ENCODE measurements at places on chromosomes 5 and 9. TPM values are rescaled to one million over a fixed set of nuclear protein-coding genes. Genes with fewer than 3 reads are reported as not detected.

- H3K4me1 ChIP-seq: no peaks in the 10 kb centered on the region
- no peak overlapping the region for H3K4me3 ChIP-seq
- H3K27me3 ChIP-seq: no peaks in the 10 kb centered on the region
- no peaks in the 10 kb centered on the region for H3K36me3 ChIP-seq
Measured at GRCh38 chr5:73112359-73112758, 8.0 kb upstream of the TMEM171 start.

GRCh38 chr9:111730937-111731567 lies 63.7 kb downstream of the SHOC1 start:
- H3K27ac ChIP-seq: no peak overlapping the region
- H3K36me3 ChIP-seq: no peaks in the 10 kb centered on the region
- peak; percentile 93 for DNase-seq
- H3K4me3 ChIP-seq: no peak overlapping the region

- H3K4me3 ChIP-seq: no peak overlapping the region
- peaks cover 51% of the 10 kb centered on the region for H3K36me3 ChIP-seq
- H3K4me1 ChIP-seq: no peaks in the 10 kb centered on the region
- H3K27me3 ChIP-seq: no peaks in the 10 kb centered on the region
- no peak overlapping the region for H3K27ac ChIP-seq
Measured at GRCh38 chr9:128168731-128169308, 8.8 kb downstream of the BBLN start.

DNA sequence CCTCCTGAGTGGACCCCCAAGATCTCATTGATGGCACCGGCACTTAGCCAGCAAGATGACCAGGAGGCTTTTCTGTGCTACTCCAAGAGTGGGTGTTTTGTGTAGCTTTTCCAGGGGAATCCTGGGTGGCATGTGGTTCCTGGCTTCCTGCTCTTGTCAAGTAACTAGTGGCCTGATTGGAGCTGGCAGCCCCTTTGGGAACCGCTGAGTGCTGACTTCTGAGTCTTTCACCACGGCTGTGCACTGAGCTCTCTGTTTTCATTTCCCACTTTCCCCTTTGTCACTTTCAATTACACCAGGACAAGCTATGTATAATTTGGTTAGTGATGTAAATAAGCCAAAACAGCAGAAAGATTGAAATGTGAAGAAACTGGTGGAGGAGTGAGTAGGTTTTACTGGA lies 255.4 kb downstream of the GOLPH3 start:
- no peaks in the 10 kb centered on the region for H3K36me3 ChIP-seq
- H3K27ac ChIP-seq: no peak overlapping the region
- peaks cover under 1% of the 10 kb centered on the region for H3K4me1 ChIP-seq
- H3K4me3 ChIP-seq: no peak overlapping the region
- no peak for DNase-seq
- no peaks in the 10 kb centered on the region for H3K27me3 ChIP-seq

- H3K4me1 ChIP-seq: no peaks in the 10 kb centered on the region
- H3K27ac ChIP-seq: no peak overlapping the region
- H3K4me3 ChIP-seq: no peak overlapping the region
Measured at GRCh38 chr5:76495870-76496269, 92.8 kb downstream of the IQGAP2 start.

GRCh38 chr5:155943516-155944407 lies 383.2 kb upstream of the SGCD start:
- no peaks in the 10 kb centered on the region for H3K36me3 ChIP-seq
- DNase-seq: peak; percentile 58
- no peak overlapping the region for H3K27ac ChIP-seq
- no peaks in the 10 kb centered on the region for H3K4me1 ChIP-seq
- H3K27me3 ChIP-seq: no peaks in the 10 kb centered on the region

DNA sequence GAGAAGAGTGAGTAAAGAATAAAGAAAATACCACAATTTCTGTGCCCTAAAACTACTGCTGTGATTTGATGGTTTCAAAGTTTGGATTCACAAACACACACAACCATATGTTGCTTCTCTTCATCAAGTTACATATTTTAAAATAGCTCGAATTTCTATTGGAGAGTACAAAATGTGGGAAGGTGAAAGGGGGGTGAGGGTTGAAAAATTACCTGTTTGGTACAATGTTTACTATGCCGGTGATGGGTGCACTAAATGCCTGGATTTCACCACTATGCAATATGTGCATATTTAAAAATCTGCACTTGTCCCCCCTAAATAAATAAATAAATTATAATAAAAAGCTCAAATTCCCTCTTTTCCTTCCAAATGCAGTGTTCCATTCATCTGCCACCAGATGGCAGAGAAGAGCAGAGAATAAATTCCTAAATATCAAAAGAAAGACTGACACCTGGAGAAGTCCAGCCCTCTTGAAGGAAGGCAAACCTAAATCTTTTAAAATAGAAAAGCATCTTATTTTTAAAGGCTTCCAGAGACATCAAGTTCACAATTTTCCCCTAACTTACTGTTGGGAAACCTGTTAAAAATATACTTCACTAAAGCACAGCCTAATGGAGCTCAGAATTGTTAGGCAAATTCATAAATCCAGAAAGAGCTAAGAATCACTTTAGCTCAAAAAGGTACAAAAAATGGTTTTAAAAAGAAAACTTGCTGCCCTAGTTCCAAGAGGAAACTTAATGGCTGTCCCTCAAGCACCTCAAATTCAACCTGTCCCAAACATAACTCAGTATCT lies 24.8 kb upstream of the HNRNPA0 start:
- H3K27me3 ChIP-seq: no peaks in the 10 kb centered on the region
- H3K4me3 ChIP-seq: no peak overlapping the region
- H3K27ac ChIP-seq: no peak overlapping the region
- no peaks in the 10 kb centered on the region for H3K4me1 ChIP-seq
- peak; percentile 69 for DNase-seq

DNA sequence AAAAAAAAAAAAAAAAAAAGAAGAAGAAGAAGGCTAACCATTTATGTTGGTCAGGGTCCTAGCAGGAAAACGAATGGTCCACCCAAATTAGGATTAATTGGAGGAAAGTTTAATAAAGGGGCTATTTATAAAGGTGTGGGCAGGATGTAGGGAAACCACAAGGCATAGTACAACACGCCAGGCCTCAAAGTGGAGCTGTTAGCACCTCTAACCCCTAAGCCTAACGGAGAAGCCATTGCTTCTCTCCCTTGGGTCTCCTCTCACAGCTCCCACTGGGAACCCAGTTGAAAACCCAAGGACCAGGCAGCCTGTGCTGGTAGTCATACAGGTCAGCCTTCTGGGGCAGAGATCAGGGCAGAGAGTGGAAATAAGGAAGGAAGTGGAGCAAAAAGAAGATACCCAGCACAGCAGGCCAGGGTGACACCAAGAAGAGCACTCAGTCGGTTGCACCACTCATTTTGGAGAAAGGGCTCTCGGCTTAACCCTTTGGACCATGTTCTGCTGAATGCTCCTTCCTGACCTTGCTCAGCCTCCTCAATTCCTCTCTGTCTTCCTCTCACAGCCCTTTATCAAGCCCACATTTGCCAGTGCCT lies 8.8 kb upstream of the GLIPR2 start:
- H3K4me3 ChIP-seq: no peak overlapping the region
- no peaks in the 10 kb centered on the region for H3K36me3 ChIP-seq
- H3K4me1 ChIP-seq: no peaks in the 10 kb centered on the region
- DNase-seq: no peak
- peaks cover 6% of the 10 kb centered on the region for H3K27me3 ChIP-seq

GRCh38 chr9:35029241-35029640 lies 39.7 kb downstream of the DNAJB5 start:
- peaks cover 15% of the 10 kb centered on the region for H3K4me1 ChIP-seq
- H3K36me3 ChIP-seq: peaks cover 4% of the 10 kb centered on the region
- H3K4me3 ChIP-seq: no peak overlapping the region
- H3K27ac ChIP-seq: no peak overlapping the region
- DNase-seq: no peak
- H3K27me3 ChIP-seq: no peaks in the 10 kb centered on the region

DNA sequence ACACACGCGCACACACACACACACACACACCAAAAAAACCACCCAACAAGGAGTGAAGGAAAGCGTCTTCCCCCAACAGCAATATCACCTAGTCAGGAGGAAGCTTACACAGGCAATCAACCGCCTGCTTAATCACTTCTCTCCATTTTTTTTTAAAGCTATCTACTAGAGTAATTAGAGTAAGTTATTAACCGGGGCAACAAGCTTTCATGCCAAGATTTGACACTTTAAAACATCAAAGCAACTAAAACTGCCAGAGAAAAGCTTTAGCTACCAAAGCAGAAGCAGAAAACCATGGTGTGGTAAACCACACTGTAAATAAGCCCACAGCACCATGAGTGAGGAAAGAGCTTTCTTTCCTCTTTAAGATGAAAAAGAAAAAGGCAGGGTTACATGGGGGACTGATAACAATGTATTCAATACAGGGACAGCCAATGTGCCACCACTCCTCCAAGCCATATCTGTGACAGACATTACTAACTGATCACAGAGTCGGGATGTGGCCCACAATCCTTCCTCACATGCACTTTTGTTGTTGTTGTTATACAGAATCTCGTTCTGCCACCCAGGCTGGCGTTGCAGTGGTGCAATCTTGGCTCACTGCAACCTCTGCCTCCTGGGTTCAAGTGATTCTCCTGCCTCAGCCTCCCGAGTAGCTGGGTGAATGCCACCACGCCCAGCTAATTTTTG lies 282.1 kb downstream of the CRB2 start:
- H3K36me3 ChIP-seq: no peaks in the 10 kb centered on the region
- H3K4me1 ChIP-seq: peaks cover 38% of the 10 kb centered on the region
- H3K4me3 ChIP-seq: no peak overlapping the region

- H3K4me3 ChIP-seq: no peak overlapping the region
- no peak for DNase-seq
- H3K27me3 ChIP-seq: no peaks in the 10 kb centered on the region
- no peak overlapping the region for H3K27ac ChIP-seq
- no peaks in the 10 kb centered on the region for H3K36me3 ChIP-seq
Measured at GRCh38 chr9:111902391-111903139, 6.0 kb downstream of the UGCG start.

DNA sequence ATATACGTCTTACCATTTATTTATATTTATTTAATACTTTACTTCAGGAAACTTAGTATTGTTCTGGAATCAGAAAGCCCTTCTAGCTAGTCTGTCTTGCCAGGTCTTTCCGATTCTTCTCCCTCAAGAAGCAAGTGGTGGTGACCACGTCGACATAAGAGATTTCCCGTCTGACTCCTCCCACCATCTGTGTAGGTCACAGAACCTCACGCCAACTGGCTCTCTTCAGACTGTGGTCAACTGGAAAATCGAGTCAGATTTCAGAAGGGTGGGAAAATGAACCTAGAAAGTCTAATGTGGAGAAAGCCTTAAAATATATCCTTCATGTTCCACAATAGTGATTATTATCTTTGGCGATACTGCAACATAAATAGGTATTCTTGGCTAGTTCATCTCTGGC lies 17.3 kb downstream of the THBS4 start:
- H3K36me3 ChIP-seq: no peaks in the 10 kb centered on the region
- no peak overlapping the region for H3K27ac ChIP-seq
- H3K27me3 ChIP-seq: no peaks in the 10 kb centered on the region
- no peak overlapping the region for H3K4me3 ChIP-seq

DNA sequence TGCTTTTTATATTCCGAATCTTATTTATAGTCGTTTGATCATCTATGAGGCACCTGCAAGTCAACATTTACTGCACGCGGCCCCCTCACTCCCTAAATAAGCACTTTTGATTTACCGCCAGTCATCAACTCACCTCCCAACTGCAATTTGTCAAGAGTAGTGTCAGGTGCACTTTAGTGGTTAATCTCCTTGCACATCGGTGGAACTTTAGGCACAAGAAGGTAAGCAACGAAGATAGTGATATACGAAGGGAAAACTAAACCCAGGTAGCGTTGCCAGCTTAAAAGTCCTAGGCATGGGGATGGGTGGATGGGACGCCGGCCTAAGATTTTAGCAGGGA lies 513 bp upstream of the RNF180 start:
- H3K36me3 ChIP-seq: no peaks in the 10 kb centered on the region
- peak overlapping the region; percentile 50 for H3K4me3 ChIP-seq
- peaks cover 11% of the 10 kb centered on the region for H3K4me1 ChIP-seq
- H3K27me3 ChIP-seq: peaks cover 20% of the 10 kb centered on the region
- no peak overlapping the region for H3K27ac ChIP-seq
- DNase-seq: no peak

GRCh38 chr5:179345183-179345432 lies 153 bp downstream of the ADAMTS2 start:
- H3K27ac ChIP-seq: no peak overlapping the region
- no peaks in the 10 kb centered on the region for H3K36me3 ChIP-seq
- H3K27me3 ChIP-seq: peaks cover 76% of the 10 kb centered on the region
- H3K4me1 ChIP-seq: peaks cover 5% of the 10 kb centered on the region
- H3K4me3 ChIP-seq: peak overlapping the region; percentile 72
- DNase-seq: no peak

GRCh38 chr5:41519801-41520200 lies 9.4 kb upstream of the PLCXD3 start:
- no peak for DNase-seq
- peaks cover 8% of the 10 kb centered on the region for H3K4me1 ChIP-seq
- H3K36me3 ChIP-seq: no peaks in the 10 kb centered on the region
- H3K27me3 ChIP-seq: no peaks in the 10 kb centered on the region

CKMT2 gene
- 83.5 TPM for total RNA-seq

PDZD2 gene
- 1.9 TPM for total RNA-seq

Measured in cardiac muscle cell (in vitro differentiated cells and primary cell).